NCI-H2171 treated with DMSO at 0.1 percent for 48 hours (cell line): ENCODE measurements at places on chromosomes 6 and 20.
A peak's percentile ranks its signal among the peaks of the same experiment; 100 is the strongest.

DNA sequence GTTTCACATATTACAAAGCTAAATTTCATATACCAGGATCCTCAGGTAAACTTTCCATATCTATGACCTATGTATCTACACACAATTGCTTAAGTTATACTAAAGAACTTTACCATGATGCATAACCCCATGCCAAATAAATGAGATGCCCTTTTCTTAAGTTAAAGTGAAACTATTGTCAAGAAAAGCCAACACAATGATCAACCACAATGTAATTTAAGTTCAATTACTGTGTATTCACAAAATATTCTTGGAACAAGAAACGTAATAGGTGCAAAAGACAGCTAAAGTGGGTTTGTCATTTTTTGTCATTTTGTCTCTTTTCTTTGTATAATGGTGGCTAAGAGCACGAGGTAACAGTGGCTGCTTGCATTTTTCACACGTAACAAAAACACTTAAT is 158.0 kb upstream of the SHLD1 start:
- no peak for DNase-seq

DNA sequence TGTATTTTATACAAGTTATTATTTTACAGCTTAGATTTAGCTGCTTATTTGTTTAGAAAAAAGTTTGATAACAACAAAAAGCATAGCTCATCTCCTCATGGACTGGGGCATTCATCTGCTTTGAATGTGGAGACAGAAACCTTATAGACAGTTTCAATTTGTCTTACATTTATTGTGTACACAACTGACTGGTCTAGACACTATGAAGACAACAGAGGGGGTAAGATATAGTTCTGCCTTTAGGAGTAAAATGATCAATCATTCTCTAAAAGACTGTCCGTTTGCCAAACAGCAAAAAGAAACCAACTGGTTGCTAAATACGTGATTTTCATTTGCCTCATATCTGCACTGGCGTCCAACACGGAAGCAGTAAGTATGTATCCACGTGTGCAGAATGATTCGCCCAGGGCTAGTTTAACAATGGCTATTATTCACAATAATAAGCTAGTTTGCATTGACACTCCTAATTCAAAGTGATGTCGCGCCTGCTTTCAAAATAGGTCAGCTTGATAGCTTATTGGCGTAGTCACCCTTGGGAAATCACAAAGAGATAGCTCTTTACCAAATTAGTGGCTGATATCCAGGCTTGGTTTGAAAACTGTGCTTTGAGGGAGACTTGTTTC is 153.6 kb downstream of the BMP2 start:
- DNase-seq: no peak

DNA sequence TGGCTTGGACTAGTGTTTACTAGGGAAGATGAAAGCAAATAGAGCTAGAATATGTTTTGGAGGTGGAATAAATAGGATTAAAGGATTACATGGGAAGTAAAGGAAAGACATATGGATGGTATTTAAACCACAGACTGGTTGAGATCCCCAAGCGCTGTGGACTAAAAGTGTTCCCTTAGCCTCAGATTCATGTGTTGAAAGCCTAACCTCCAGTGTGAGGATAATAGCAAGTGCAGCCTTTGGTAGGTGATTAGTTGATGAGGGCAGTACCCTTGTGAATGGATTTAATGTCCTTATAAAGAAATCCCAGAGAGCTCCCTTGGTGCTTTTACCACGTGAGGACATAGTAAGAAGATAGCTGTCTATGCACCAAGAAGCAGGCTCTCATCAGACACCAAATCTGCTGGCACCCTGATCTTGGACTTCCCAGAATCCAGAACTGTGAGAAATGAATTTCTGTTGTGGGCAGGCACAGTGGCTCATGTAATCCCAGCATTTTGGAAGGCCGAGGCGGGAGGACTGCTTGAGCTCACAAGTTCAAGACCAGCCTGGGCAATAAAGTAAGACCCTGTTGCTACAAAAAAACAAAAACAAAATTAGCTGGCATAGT is 57.3 kb upstream of the MCM9 start:
- DNase-seq: no peak

GRCh38 chr20:4071178-4071693 is 55.9 kb upstream of the RNF24 start:
- no peak for DNase-seq

DNA sequence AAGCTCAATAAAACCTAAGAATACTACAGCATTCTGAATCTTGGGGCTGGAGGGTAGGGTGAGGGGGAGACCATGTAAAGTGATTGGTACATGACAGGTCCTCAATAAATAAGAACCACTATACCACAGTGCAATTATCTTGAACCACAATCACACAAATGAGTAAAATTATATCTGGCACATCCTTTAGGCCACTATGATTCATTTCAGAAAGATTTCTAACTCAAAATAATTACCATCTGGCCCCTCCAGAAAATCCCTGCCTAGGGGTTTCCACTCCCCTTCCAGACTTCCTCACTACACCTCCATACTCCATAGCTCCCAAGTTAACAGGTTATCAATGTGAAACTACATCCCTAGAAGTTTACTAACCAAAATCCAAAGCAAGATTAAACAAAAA is 19.7 kb downstream of the AKIRIN2 start:
- no peak for DNase-seq

DNA sequence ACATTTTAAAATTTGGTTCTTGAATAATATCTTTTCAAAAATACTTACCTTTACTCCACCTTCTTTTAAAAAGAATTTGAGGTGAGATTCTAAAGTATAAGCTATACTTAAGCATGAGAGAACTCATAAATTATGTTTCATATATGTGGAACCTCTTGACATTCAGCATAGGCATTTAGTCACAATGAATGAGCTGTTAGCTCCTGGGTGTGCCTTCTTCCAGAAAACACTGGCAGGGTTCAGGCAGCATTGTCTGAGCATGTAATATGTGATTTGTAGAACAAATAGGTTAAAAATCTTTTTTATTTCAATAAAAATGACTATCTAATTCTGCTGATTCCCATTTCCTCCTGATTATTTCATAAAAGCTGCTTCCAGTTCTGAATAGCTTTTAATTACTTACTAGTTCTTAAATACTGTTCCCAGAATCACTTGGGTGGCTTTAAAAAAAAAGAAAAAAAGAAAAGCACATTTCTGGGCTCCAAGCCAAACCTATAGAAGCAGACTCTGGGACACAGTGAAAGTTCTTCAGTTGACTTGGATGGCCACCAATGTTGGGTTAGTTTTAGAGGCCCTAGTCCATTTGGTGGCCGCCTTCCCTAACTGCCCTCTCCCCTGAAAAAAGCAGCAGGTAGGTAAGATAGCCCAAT is 20.2 kb downstream of the RNF8 start:
- DNase-seq: peak; percentile 39

DNA sequence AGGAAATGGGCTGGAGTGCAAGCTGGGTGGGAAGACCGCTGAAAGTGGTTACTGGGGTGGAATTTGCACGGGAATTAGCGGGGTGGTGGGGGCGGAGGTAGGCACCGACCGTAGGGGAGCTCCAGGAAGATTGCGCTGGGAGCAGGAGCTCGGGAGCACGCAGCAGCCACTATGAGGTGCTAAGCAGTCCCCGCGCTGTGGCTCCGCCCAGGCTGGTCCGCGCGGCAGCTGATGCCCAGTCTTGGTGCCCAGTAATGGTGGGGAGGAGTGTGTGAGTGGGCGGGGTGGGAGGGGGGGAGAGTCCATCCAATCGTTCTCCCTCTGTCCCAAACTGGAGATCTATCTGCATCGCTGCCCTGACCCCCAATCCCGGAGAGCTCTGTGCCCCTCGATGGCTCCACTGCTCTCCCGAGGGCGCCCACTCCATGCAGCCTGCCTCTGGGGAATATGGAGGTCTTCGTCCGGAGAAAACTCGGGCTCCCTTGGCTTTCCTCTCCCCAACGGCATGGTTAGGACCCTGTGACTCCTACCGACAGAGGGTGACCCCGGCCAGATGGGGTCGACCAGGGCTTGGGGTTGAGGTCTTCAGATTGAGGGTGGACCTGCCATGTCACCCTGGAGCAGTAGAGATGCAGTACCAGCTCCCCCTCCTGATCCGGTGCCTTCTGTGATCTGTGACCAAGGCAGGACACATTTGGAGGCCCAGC is 5.3 kb downstream of the TP53TG5 start:
- no peak for DNase-seq
